ENCODE measurements at places on chromosomes 16 and 17.

- no peak for DNase-seq
These were observed 132.8 kb downstream of the RBFOX3 start for GRCh38 chr17:79478051-79478461.

DNA sequence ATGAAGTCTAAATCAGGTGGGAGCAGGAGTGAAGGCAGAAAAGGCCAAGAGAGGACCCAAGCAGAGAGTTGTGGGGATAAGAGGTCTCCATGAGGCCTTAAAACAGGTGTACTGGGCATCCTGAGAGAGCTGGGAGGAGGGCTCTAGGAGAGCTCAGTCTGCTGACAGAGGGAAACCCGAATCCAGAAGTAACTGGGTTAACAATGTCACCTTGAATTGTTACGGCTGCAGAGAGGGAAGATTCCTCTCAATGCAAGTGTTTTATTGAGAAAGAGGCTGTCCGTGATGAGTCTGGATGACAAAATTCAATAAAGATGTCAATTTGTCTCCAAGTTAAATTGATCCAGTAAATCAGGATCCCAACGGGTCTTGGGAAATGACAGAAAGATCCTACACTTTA, 8.3 kb downstream of the DHRS7C start:
- no peak for DNase-seq

- no peak for DNase-seq
These were observed 254.1 kb upstream of the IRX3 start for GRCh38 chr16:54540525-54541180.

DNA sequence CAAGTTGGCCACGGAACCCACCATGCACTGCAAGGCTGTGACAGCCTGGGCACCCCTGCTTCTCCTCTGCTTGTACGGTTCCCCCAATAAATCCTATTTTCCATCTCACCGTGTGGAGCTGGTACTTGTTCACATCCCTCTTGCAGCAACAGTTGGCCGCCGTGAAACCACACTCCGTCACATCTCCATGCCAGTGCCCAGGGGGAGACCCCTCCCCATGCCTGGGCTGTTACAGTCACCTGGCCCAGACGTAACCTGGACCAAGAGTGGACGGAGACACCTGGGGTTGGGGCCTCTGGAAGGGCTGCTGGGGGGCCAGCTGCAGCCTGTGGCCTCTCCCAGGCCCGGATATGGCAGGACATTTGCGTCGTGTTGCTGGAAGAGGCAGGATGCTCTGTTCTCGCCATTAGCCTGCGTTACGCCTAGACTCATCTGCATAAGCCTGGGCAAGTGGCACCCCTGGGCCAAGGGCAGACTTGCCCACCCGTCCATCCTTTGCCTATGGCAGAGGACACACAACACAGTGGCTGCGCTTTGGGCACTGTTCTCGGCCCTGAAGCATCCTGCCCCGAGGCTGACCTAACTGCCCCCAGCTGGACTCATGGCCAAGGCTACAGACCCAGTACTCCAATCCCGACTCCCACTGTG, 14.2 kb upstream of the KREMEN2 start:
- DNase-seq = no peak

GRCh38 chr17:17420082-17420481, 56.7 kb upstream of the MED9 start:
- no peak for DNase-seq

GRCh38 chr16:9302072-9302471, 210.6 kb downstream of the HAPSTR1 start:
- no peak for DNase-seq

DNA sequence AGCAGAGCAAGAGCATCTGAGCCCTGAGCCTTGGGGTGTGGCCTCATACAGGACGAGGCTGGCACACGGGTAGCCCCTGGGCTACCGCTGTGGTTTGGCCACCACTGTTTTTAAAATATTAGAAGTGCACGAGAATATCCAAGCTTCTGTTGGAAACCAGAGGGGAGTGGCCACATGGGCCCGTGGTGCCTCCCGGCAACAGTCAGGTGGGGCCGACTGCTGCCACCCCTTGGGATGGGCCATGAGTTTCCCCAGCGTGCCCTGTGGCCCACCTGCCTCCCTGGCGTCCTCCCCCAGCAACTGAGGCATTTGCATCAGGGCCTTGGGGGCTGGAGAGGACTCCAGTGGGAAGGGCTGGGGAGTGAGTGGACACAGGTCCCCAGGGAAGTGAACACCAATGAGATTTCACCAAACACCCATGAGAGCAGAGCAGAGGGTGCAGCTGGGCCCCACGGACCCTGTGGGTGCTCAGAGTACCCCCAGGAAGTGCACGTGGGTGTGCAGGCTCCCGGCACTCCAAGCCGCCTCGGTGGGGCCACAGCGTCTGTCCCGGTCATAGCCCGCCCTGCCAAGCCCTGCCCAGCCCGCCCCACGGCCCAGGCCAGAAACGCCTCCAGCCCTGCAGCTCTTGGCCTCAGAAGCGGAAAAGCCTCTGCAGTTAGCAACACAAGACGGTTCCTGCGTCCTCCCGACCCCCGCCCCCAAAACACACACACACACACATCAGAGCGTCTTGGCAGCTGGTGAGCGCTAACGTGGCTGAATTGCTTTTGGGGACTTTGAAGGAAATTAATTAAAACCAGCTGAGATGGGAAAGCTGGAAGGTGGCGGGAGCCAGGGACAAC, 22.7 kb downstream of the ZNF469 start:
- DNase-seq = no peak

- DNase-seq = no peak
These were observed 80.9 kb upstream of the NLRP1 start for GRCh38 chr17:5665164-5665563.

DNA sequence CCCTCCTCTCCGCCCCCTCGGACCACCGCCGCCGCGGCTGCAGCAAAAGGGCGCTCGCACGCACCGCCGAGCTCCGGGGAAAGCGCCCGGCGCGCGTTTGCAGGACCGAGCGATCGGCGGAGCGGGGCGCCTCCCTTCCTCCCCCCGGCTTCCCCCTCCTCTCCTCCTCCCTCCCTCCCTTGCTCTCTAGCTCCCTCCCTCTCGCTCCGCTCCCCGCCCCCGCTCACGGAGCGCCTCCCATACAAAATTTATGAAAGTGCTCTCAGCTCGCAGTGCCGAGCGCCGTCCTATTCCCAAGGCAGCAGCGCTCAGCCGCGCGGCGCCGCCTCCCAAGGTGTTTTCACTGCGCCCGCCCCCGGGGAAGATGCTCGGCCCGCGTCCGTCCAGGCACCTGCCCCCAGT, at the start of gene RTN4RL1:
RTN4RL1 (minus strand) TSS at position 115 of the 402 bp plus-strand sequence. CDS start 469 bp downstream, outside the sequence.
- DNase-seq = peak; percentile 39
